ENCODE measurements at places on chromosomes 7 and 10.

GRCh38 chr10:17003651-17004286 is 125.8 kb downstream of the CUBN start:
- DNase-seq, result no peak

- no peak for DNase-seq
Observed at GRCh38 chr10:125056161-125057132, 103.9 kb downstream of the CTBP2 start.

- no peak for DNase-seq
Observed at GRCh38 chr10:117454502-117454901, 79.3 kb upstream of the PDZD8 start.

DNA sequence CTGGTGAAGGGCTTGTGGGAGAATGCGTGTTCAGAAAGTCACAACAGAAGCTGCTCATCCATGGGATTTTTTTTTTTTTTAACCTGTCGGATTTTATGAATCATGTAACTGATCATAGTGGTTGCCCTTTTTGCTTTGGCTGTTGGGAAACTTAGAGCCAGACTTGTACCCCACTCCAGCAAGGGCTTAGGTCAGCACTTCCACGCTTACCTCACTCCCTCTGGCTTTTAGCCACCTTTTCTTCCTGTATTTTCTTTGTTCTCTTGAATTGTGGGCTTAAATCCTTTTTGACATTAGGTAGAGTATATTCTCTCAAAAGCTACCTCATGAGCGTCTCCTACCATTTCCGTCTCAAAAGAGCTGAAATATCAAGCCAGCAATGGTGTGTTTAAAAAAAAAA is 113.6 kb upstream of the BTBD16 start:
- DNase-seq, result no peak

DNA sequence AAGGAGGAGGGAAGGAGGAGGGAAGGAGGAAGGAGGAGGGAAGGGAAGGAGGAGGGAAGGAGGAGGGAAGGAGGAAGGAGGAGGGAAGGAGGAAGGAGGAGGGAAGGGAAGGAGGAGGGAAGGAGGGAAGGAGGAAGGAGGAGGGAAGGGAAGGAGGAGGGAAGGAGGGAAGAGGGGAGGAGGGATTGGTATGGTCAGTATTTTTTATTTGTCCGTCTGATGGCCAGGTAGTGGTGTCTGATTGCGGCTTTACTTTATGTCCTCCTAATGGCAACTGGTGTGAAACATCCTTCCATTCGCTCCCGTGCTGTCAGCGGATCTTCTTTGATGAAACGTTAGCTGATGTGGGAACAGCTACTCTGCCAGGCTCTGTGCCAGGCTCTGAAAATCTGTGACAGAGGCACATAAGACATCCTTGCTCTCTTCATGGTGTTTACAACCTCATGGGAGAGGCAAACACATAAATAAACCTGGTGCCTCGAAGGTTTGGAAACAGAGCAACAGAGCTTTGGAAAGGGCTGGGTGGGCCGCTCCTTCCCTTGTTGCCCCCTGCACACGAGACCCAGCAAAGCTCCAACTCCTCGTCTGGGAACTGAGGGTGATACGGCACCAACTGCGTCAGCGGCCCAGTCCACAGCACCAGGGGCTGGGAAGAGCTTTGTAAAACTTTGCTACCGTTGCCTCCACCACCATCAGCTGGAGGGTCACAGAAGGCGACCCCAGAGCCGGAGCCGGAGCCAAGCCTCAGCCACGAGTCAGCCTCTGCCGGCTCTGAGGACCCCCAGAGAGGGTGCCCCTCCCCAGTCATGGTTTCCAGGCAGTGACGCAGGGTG is 40.3 kb downstream of the PDGFA start:
- DNase-seq, result no peak

GRCh38 chr7:128812514-128813168 is 17.6 kb upstream of the FLNC start:
- DNase-seq, result no peak

DNA sequence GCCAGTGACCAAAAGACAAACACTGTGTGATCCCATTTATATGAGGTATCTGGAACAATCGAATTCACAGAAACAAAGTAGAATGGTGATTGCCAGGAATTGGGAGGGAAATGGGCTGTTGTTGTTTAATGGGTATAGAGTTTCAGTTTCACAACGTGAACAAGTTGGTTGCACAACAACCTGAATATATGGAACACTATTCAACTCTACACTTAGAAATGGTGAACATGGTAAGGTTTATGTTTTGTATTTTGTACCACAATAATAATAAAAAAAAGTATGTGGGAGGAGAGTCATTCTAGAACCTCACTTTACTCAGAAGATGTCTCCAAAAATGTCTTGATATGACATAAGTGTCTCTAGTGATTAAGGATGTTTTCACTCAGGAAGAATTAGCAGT is 85.2 kb upstream of the SGCE start:
- DNase-seq, result no peak

DNA sequence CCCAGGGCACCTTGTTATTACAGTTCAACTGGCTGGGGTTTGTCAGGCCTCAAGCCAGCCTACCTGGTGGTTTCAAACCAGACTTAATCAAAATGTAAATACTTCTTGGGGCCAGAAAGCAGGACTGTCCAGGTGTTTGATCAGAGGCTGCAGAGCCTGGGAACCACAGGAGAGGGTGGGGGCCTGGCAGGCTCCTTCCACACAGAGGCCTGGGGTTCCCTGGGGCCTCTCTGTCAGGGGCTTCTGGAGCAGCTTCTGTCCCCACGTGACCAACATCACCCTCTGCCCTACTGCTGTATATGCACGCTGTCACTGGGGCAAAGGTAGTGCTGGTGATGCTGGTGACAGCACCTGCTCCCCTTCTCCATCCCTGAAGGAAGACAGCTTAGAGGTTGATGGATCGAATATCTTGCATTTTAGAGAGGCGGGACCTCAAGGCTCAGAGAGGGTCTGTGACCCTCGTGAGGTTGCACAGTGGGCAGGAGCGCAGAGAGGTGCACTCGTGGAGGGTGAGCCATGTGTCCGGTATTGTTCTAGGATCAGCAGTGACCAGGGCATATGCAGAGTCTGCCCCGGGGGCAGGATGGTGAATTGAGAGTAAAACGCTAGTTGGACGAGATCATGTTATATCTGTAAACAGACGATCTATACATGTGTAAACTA is 95.4 kb downstream of the GRK5 start:
- no peak for DNase-seq

GRCh38 chr10:36181426-36182178 is 539.5 kb upstream of the FZD8 start:
- no peak for DNase-seq

GRCh38 chr10:11746883-11747539 is 4.8 kb downstream of the ECHDC3 start:
- DNase-seq, result no peak

- DNase-seq, result no peak
Observed at GRCh38 chr7:69790977-69791724, 192.9 kb downstream of the AUTS2 start.

GRCh38 chr7:64559206-64559605 is 3.7 kb downstream of the ZNF680 start:
- no peak for DNase-seq

- DNase-seq, result no peak
Observed at GRCh38 chr10:132390921-132391675, 5.9 kb upstream of the PWWP2B start.

- no peak for DNase-seq
Observed at GRCh38 chr7:135840591-135840990, 92.0 kb upstream of the FAM180A start.

DNA sequence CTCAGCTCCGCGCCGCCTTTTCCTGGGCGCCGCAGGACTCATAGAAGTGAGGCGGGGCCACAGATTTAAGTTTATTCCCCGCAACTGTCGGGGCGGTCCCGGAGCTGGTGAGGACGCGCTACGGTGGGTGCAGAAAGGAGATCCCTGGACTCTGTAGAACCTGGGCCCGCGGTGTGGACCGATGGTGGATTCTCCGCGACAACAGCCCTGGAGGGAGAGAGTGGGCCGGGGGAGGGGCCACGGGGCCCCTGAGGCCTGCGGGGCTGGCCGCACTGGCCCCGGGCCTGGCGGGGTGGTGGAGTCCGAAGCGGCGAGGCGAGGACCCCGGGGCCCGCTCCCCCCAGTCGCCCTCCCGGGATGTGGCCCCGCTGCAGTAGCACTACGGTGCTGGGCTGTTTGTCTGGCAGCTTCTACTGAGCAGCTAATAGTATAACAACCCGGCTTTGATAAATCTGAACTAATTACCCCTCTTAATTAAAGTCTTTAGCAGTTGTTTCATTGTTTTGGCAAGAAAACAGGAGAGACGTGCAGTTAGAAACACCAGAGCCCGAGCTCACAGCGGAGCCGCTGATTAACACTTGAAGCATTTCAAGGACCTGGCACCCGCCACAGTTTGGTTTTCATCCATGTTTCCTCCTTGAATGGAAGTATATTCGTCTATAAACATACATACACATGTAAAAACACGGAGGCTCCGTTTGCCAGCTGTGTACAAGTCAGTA is 4.2 kb downstream of the FEZF1 start:
- DNase-seq, result no peak

GRCh38 chr7:80187727-80188126 is 53.1 kb downstream of the GNAI1 start:
- no peak for DNase-seq

DNA sequence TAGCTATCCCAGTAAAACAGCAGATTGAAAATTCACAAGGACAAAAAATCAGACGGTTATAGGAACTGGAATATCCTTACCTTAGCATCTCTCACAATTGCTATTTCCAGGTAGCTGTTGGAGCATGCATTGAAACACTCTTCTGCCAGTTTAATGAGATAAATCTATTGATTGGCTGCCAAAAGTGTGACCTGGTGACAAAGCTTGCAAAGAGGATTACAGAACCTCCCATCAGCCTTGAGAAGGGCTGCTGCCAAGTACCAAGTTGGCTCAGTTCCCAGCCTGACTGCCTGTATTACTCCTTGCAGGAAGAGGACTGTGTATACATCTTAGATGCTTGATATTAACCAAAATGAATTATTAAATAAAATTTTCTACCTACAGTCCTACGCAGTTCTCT is 5.1 kb downstream of the PRLHR start:
- no peak for DNase-seq

GRCh38 chr7:131511774-131512535 is 44.5 kb downstream of the PODXL start:
- no peak for DNase-seq

- no peak for DNase-seq
Observed at GRCh38 chr10:45058992-45059561, 58.4 kb downstream of the ZNF22 start.

GRCh38 chr7:106415433-106415832 is 130.7 kb upstream of the NAMPT start:
- no peak for DNase-seq

DNA sequence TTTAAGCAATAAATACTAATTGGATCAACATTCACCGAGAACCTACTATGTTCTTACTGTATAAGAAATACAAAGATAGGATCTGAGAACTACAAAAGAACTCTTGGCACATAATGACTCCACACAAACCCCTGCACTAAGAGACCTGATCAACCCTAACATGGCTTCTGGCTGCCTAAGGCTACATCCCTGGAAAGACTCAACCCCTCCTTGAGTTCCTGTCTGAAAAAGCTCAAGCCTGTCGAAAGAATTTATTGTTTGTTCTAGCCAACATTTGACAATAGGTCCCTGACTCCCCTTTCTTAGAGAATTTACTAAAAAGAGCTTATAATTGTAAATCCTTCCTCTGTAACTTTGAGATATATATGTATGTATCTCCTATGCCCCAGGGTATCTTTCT is 125.3 kb upstream of the SGCE start:
- no peak for DNase-seq

DNA sequence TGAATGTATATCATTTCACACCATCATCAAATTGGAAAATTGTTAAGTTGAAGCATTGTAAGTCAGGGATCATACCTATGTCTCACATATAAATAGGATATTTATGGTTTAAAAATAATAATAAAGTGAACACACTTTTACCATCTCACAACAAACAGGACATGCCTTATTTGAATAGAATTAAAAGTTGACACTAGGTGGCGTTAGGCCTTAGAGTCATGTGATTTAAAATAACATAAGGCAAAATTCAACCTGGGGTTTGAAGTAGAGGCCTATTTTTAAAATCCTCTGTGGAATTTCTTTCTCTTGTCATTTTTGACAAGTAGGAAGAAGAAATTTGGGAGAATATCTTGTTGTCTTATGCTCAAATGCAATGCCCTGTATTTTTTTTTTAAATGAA is 184.7 kb upstream of the PCDH15 start:
- no peak for DNase-seq

GRCh38 chr7:85095806-85096205 is 91.0 kb downstream of the SEMA3D start:
- DNase-seq, result no peak

- DNase-seq, result no peak
Observed at GRCh38 chr7:12890586-12890985, 203.2 kb downstream of the ARL4A start.

DNA sequence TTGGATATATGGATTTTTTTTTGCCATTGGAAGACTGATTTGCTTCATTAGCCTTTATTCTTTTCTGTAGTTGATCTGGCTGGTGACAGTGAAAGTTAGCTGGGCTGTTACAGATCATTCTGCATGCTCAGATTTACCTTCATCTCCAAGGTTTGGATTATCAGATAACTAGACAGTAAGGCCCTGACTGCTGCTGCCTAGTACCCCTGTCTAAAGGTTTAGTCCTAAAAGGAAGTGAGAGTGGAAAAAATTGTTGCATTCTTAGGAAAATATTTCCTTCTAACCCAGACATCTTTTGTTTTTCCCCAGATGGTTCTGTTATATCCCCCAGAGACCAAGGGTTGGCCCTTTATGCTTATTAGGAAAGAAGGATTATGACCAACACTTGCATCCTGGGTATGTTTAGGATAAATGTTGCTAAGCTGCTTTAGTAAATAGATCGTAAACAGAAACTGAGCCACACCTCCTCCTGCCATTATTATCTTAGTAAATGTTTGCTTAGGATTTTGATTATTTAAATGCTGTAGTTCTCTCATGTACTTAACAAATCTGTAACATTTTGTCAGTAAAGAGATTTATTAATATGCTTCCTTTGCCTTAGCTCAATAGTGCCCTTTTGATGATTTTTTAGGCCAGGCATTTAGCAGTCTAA is 44.4 kb downstream of the MCU start:
- no peak for DNase-seq

- no peak for DNase-seq
Observed at GRCh38 chr7:48087349-48087748, 1.7 kb upstream of the UPP1 start.

- no peak for DNase-seq
Observed at GRCh38 chr7:94178230-94178629, 174.1 kb upstream of the BET1 start.

DNA sequence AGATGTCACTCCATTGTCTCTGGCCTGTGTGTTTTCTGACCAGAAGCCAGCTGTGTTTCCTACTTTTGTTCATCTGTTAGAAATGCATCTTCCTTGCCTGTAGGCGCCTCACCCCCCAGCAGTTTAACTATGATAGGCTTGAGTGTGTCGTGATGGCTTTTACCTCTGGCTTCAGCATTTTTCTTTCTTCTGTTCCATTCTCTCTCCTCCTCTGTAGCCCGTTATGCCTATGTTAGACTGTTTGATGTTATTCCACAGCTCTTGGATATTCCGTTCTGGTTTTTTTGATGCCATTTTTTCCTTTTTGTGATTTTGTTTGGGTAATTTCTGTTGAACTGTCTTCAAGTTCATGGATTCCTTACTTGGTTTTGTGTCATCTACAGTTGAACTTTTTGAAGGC is 17.9 kb downstream of the MMP21 start:
- no peak for DNase-seq

Measured in HEK293T (cell line).